ENCODE measurements at places on chromosomes 2 and 18.

- no peak for DNase-seq
Observed at GRCh38 chr2:8312861-8313830, 368.7 kb upstream of the ID2 start.

- DNase-seq: no peak
Observed at GRCh38 chr2:213243189-213244044, 40.8 kb upstream of the SPAG16 start.

GRCh38 chr2:139477618-139478017, 697.4 kb upstream of the NXPH2 start:
- DNase-seq: no peak

DNA sequence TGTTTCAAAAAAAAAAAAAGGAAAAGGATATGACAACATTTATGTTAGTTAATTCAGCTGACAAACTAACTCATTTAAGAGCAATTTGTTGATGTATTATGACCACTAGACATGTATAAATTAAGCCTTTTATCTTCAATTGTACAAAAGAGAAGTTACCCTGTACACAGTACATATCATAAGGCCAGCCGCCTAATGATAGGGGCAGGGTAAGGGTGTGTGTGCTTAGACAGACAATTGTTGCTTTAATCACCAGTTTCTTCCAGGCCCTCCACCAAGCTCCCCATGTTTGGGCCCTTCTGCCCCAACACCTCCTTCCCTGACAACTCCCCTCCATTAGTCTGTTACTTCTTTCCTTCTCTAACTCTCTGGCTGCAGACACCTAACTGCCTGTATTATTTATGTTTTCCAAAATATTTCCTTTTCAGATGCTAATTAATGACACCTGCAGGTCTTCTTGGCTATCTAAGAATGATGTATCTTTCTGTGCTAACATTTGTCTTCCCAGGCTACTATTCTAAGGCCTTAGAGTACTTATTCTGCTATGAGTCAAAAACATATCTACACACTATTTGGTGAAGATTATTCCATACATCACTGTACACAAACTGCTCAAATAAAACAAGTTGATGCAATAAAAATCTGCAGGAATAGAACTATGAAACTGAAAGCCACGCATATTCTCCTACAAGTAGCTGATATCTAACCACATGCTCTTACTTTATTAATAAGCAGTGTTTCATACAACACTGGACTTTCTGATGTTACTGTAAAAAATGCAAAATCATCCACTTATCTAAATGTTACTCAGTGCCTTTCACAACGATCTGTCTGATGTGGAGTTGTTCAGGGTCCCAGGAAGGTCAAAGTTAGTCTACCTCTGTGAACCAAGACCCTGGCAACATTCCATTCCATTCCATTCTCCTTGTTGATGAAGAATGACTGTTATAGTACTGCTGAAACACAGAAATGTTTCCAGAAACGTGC, 26.4 kb downstream of the TMEM131 start:
- DNase-seq: peak; percentile 5

DNA sequence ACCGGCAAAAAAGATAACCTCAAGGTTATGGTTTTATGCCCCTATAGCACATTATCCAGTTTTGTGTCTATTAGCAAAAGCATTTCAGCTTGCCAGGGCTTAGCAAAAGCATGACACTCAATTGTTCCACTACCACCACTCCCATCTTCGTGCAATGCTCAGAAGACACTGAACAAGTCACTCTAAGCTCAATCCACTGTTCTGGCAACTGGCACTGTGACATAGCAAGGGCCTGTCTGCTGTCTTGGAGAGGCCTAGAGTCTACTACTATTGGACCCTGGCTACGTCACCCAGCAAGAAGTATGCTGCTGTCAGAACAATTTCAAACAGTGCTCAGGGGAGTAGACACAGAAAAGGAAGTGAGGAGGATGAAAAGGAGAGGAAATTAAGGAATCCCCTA, 103.5 kb upstream of the PPP1CB start:
- no peak for DNase-seq

DNA sequence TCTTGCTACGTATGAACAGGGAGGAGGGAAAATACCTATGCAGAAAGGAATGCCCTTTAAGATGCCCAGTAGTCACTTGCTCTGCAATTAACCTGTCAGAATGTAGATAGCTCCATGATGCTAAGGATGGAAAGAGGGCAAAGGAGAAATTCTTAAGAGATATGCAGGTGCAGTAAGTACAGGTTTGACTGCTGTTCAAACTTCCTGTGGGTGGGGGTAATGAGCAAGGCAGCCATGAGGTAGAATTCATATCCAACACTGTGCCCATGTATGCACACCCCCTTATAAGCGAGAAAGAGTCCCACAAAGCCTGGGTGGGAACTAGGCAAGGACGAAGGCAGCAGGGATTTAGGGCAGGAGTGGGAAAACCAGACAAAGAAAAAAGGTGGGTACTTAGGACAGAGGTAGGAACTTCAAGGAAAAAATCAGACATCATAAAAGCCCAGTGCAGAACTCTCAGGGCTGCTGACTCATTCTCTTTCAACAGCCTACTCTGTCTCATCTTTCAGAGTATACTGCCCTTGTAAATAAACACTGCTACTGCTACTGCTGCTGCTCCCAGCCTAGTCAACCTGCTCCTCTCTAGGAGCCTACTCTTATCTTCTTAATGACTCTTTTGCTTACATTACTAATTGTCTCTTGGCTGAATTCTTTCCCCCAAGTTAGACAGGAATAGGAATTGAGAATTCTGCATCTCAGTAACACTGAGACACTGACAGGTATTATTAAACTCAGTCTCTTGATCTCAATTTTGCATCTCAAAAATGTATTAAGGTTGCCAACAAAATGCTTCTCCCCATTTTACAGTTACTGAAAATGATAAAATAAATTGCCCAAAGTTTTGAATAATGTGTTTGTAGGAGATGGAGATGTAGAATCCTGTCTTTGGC, 189.0 kb downstream of the PTH2R start:
- no peak for DNase-seq

- no peak for DNase-seq
Observed at GRCh38 chr2:183068561-183068960, 10.0 kb upstream of the DUSP19 start.

DNA sequence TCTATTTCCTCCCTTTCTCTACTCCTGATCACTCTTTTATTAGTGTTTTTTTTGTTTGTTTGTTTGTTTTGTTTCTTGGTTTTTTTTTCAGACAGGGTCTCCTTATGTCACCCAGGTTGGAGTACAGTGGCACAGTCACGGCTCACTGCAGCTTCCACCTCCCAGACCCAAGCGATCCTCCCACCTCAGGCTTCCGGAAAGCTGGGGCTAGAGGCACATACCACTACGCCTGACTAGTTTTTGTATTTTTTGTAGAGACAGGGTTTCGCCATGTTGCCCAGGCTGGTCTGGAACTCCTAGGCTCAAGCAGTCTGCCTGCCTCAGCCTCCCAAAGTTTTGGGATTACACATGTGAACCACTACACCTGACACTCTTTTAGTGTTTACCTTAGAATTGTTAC, 122.3 kb downstream of the ATL2 start:
- DNase-seq: no peak

GRCh38 chr2:113799375-113799774, 42.9 kb upstream of the SLC35F5 start:
- peak; percentile 38 for DNase-seq

DNA sequence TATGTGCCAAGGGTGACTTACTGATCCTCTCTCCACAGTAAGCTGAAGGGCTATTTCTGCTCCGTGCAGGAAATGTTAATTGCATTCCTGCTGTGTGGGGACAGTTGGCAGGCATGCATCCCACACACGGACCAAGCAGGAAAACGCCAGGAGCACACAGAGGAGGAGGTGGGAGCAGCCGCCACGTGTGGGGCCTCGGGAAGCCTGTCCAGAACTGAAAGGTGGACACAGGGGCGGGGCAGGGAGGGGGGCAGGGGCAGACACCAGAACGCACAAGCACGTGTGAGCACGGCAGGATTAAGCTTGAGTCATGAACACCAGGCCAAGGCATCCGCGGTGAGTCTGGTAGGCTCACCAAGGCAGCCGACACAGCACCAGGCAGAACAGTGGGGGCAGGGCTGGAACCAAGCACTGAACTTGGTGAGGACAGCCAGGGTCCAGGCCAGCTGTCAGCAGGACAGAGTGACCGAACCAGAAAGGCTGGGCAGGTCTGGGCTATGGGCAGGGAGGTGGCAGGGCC, 177.1 kb downstream of the EIPR1 start:
- DNase-seq: no peak

- peak; percentile 74 for DNase-seq
Observed at GRCh38 chr2:118061135-118061955, 26.9 kb upstream of the INSIG2 start.

- DNase-seq: no peak
Observed at GRCh38 chr18:45353530-45353929, 261.7 kb upstream of the SLC14A2 start.

DNA sequence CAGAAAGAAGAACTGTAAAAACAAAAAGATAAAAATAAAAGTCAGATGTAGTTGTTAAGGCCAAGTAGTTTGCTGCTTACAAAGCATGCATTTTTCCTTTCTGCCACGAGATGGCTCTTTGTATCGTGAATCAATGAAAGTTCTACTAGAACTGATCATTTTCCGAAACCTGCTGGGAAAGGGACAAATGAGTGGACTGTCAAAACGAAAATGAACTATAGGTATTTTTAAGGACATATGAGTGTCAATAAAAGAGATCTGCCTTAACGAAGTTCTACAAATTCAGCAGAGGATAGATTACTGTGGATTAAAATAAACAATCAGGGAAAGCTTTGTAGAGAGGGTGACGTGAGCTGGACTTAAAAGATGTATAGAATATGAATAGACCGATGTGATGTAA, 15.0 kb upstream of the ELOA2 start:
- DNase-seq: peak; percentile 33

GRCh38 chr2:62216616-62217015, 20.7 kb downstream of the B3GNT2 start:
- peak; percentile 92 for DNase-seq

- peak; percentile 78 for DNase-seq
Observed at GRCh38 chr2:17791121-17791816, 25.0 kb upstream of the MSGN1 start.

- DNase-seq: no peak
Observed at GRCh38 chr2:61769093-61769675, 84.7 kb downstream of the FAM161A start.

GRCh38 chr18:29147944-29148343, 971.0 kb upstream of the CDH2 start:
- DNase-seq: no peak

DNA sequence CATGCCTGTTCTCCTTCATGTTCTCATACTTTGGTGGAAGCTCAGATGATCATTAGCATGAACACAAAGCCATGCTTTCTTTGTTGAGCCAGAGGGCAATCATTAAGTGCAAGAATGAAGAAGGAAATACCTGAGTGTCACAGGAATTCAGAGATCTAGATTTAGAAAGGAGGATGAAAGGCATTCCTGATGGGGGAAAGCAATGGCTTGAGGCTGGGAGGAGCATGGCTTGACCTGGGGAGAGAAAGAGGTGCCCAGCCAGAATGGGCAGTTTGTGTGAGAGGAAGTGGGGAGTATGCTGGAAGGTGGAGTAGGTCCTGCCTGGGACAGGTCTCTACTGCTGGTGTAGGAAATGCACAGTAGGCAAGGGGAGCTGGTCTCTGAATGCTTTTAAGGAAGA, 35.1 kb downstream of the SLC4A3 start:
- DNase-seq: no peak

- DNase-seq: peak; percentile 57
Observed at GRCh38 chr18:10234912-10235660, 219.3 kb upstream of the APCDD1 start.

DNA sequence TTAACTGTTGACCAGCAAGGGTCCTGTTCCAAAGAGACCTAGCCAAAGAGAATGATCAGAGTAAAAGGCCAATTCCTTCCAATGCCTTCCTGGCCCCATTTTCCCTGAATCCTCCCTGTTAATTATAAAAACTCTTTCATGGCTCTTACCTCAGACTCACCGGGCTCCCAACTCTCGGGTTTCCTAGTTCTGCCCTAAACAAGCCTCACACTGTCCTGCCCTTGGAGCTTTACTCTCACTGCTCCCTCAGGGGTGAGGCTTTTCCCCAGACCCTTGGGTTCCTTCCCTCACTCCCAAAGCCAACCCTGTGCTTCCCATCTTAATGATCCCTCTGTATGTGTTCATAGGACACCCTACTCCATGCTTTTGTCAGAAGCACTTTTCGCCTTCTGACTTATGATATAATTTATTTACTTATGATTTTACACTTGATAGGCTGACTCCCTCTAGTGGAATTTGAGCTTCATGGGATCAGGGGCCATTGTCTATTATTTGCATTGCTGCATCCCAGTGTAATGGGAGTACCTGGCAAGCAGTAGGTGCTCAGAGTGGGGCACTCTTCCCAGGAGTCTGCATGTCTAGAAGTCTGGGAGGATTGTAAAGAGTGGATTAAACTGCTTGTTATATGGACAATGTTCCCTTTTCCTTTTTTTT, 29.9 kb upstream of the ZNG1B start:
- no peak for DNase-seq

GRCh38 chr2:151840216-151841046, 12.2 kb upstream of the ARL5A start:
- no peak for DNase-seq

DNA sequence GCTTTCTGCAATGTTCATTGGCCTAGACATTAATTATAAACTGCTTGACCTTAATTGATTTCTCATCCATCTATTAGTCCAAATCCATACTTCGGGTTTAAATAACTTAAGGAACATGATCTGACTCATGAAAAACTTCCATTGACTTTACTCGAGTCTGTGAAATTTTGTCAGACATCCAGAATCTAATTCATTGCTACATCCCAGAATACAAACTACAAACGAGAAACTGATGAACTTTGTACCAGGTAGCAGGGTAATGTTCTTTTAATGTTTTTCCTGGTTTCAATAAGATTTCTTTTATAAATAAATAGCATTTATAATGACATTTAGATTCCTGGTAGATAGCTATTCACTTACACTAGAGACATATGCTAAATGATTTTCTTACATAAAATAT, 36.0 kb upstream of the IKZF2 start:
- DNase-seq: no peak

DNA sequence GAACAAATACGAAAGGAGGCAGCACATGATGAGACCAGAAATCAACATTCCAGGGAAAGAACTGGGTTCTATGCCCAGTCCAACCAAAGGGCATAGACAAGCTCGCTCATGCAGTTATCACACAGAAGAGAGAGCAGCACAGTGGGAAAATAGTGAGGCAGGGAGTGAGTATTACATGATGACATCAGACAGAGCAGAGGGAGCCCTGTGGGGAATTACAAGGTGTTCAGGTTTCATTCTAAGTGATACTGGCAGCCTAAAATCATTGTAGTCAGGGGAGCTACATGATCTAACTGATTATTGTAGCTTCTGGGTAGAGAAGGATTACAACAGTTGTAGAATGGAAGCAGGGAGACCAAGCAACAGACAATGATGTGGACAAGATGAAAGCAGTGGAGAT, 658.5 kb downstream of the ARHGAP15 start:
- no peak for DNase-seq

GRCh38 chr2:237201461-237202287, 116.0 kb downstream of the COPS8 start:
- peak; percentile 88 for DNase-seq
